ENCODE measurements at places on chromosomes 3 and 15.

DNA sequence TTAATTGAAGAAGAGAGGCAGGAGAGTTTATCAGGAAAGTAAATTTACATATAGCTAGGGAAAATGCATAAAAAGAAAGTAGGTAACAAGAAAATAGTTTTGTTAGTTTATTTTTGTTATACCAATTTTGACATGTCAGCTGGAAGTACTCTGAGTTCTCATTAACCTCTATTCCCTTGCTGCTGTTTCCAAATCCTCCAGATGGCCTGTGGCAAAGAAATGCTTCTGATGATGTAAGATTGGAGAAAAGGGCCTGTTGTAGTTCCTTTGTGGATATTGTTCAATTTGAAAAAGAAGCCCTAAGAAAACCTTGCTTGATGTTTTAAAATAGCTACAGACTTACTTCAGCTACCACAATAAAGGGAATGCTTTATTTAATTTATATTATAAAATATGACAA lies 192.9 kb upstream of the SLITRK3 start:
- no peak for DNase-seq

DNA sequence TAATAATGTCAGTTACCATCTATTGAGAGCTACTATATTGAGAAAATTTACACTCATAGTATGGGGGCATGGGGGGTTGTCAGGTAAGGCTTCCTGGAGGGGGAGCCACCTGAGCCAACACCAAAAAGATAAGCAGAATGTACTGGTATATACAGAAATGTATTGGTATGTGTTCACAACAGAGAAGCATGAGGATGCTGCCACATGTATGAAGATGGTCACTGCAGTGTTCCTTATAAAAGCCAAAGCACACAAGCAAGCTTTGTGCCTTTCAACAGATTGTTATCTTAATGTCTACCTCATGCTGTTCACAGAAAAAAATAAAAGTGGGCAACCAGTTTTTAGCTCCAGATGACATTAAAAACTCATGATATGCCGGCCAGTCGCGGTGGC lies 149.0 kb downstream of the MAGI1 start:
- no peak for DNase-seq

DNA sequence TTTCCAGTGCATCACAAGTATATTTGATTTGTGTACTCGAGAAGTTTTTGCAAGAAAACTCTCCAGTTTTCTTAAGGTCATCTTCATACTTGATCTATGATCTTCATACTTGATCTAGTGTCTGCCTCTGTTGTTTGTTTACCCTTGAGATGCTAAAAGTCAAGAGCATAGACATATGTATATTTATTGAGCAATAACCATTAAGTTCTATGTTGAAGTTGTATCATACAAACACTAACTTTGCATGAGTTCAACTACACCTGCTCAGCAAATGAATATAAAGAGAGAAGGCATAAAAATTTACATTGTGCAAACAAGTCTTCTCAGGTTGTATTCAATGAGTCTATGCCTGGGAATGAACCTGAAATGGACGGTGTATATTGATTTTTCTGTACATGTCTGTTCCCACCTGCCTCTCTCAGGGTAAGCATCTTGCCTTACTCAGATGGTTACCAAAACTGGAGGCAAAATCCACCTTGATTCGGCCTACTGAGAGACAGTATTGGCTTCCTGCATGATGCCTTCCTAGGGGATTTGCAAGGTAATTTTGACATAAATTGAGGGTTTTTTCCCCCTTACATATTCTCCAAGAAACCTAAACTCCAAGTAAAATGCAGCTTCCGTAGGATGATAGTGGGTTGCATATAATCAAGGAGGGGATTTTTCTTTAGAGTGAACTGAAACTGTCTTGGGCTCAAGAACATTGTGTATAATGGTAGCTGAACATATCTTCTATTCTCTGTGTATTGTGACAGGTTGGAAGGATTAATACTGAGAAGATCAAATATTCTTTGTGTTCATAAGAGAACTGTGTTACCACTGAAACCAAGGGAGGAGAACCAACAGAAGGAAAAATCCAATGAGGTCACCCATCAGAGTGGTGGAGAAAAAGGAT lies 110.4 kb downstream of the FILIP1L start:
- DNase-seq, result no peak

DNA sequence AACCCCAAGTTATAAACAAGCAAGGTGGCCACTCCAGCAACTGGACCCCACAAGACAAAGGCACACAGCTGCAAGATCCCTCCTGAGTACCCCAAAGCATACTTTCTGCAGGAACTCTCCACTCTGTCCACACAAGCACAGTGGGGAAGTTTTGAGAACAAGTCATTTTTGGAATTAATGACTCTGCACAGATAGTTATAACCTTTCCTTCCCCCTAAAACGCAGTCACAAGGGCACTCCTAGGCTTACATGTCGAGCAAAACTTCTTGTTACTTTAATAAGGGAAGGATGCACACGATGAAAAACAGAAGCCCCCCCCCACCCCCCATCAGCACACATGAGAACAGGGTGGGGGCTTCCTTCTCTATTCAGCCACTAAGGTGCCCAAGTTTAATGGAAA lies 1.2 kb downstream of the STIMATE start:
- no peak for DNase-seq

- DNase-seq, result no peak
Measured at GRCh38 chr3:57837686-57838085, 81.6 kb downstream of the SLMAP start.

DNA sequence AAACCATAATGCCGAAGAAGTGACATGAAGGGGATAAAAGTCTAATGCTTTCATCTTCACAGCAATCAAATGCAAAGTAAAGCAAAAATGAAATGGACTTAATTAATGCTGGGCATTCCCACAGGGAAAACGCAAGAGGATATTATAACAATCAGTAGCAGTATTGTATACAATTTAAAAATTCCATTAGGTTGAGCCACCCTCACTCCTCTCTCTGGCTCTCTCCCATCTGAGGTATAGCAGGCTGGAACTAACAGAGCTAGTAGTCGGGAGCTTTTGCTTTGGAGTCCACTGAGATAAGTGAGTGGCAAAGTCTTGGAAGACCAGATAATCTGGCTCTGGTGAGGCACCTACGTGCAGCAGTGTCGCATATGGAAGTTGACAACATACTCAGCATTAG lies 33.9 kb downstream of the DET1 start:
- no peak for DNase-seq

GRCh38 chr3:160133757-160134156 lies 91.5 kb upstream of the C3orf80 start:
- DNase-seq, result no peak

GRCh38 chr3:183954875-183955274 lies 62.8 kb downstream of the ABCC5 start:
- no peak for DNase-seq

DNA sequence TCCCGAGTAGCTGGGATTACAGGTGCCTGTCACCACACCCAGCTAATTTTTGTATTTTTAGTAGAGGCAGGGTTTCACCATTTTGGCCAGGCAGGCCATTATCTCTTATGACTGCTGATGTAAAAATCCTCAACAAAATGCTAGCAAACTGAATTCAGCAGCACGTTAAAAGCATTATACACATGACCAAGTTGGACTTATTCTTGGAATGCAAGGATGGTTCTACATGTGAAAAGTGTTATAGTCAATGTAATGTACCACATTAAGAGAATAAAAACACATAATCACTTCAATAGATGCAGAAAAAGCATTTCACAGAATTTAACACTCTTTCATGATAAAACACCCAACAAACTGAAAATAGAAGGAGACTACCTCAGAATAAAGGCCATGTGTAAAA lies 20.2 kb downstream of the RNF13 start:
- DNase-seq, result no peak

DNA sequence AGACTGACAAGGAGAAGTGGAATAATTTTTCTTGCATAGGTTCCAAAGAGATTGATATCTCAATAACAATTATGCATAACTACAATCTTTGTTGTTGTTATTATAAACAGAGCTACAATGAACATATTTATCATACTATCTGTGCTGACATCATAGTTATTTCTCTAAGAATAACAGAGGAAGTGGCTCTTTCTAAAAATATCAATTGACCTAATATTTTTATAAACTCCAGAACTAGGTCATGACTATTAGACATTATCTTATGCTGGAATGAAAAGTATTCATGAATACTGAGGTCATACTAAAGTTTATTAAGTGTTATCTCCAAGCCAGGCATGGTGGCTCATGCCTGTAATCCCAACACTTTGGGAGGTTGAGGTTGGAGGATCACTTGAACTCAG lies 114.1 kb downstream of the DCLK3 start:
- peak; percentile 30 for DNase-seq

- no peak for DNase-seq
Measured at GRCh38 chr3:123110282-123110975, 43.6 kb downstream of the PDIA5 start.

GRCh38 chr3:153963012-153963411 lies 158.2 kb upstream of the ARHGEF26 start:
- DNase-seq, result no peak

DNA sequence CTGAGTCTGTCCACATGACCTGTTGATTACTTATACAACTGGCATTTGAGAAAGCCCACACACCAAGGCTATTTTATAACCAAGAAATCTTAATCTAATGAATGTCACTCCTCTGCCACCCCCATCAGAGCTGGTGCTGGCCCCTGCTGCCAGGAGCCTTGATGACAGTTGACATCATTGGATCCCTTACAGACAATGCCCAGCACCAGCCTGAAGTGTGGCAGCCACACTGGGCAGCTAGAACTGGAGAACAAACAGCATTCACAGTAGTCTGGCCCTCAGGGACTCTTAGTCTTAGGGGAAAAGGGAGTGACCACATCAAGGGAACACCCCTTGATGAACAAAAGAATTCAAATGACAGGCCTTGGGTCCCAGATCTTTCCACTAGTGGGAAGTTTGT lies 840.6 kb downstream of the EPHA3 start:
- DNase-seq, result no peak

DNA sequence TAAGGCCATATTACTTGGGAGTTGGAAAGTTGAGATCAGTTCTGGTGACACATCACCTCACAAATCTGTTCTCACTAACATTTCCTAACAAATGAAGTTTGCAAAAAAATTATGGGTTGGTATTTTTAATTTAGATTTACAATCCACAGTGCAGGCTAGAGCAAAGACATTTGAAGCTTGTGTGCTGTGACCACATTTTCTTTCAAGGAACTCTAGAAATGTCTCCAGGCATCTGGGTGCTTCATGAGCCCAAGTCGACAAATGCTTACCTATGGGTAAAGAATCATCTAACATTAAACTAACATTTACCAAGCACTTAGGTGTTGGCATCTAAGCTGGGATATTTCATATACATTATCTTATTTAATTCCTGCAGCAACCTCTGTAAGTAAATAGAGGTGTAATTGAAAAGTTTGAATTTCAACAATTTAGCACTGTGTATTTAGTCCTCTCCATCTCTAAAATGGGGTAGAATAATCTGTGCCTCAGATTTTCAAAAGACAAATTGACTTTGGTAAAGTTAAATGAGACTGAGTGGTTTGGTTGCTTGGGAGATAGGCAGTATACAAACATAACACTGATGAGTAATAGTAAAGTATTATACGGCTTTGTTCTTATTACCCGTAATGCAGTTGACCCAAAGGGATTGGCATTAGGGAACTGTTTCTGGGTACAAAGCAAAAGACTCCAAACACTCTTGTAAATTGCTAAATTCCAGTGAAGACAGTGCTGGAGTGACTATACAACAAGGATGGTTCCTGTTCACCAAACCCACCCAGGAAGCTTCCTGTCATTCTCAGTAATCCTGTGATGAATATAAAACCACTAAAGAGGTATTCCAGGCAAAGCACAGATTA lies 162.5 kb downstream of the TPRG1 start:
- peak; percentile 37 for DNase-seq

- no peak for DNase-seq
Measured at GRCh38 chr3:49807431-49808114, 4.5 kb downstream of the INKA1 start.

DNA sequence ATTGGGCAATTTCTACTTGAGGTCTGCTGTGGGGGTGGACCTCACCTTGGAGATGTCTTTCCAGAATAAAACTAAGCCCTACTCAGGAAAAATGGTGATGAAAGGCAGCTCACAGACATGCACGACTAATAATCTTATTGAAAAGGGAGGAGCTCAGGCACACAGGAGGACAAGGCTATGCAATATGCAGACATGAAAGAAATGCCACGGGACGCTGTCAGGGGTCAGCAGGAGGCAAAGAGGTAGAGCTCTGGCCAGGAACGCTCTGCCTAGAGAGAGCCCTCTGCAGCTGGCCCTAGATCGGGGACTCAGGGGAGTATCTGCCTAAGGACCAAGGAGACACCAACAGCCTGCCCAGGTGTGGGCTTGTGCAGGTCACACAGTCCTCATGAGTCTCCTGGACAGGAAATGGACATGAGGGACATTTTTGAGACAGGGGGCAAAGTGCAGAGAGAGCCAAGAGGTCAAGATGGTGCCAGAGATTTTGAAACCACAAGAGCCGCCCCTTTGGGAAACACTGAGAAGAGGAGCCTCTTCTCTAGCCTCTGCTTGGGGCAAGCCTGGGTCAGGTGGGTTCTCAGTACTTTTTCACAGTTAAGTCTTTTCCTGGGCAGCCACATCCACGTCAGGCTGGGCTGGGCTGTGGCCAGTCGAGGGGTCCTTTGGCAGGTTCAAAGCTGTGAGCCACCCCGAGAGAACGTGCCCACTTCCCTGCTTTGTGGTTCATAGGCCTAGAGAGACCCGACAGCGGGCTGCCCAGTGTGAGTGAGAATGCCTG lies 23.2 kb downstream of the EAF1 start:
- no peak for DNase-seq

DNA sequence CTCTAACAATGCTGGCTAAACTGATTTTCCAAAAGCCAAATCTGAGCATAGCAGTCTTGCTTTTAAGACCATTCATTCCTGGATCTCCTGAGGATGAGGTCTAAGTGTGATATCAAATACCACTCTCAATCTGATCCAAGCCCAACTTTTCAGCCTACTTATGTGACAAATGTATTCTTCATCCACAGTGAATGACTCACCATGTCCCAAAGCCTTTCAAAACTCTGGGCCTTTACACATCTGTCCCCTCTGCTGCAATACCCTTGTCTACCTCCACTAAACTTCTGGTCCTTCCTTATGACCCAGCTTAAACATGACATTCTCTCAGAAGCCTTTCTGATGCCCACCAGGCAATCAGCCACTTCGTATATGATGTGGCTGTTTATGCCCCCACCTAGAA lies 4.6 kb downstream of the ANAPC13 start:
- DNase-seq, result no peak

- no peak for DNase-seq
Measured at GRCh38 chr15:74173380-74174218, at the start of gene ISLR. Gene ISLR (plus strand): TSS chr15:74173710. CDS start chr15:74174859, 1,149 bp downstream.

DNA sequence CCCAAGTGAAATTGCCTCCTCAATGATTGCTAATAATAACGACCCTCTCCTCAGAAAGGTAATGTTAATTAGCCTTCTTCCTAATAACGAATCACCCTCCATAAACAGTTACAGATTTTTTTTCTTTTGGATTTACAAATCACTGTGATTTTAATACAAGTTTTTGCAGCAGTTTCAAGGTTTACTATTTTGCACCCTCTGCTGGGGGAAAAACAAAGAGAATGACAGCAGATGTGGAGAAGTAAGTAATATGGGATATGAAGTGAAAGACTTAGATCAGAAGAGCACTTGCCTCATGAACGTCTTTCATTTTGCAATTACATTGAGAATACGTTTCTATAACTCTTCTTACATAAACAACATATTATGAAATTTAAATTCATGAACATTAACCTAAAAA lies 16.1 kb upstream of the CNTN3 start:
- no peak for DNase-seq
